ENCODE measurements at places on chromosomes 16 and 17.

DNA sequence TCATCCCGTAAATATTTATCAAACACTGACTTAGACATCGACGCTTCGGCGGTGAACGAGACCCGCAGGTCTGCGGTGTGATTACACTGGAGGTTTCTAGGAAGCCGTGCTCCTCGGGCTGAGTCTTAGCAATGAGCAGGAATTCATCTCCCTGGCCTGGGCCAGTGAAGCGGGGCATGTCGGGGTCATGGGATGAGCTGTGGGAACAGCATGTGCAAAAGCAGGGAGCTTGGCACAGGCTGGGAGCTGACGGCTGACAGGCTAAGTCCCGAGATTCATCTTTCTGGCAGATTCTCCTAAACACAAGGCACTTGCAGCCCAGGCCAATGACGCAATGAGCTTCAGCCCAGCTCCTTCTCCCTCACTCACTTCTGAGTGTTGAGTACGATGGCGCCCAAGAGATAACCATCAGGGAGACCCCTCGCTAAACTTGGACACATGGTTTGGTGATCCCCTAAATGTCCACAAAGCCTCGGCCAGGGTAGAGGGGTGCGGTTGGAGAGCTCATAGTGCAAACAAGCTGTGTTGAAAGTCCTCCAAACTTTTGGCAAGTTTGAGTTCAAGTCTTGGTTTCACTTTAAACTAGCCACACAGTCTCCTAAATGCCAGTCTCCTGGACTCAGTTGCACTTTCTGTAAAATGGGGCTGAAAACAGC, 12.8 kb downstream of the CRISPLD2 start:
- no peak for DNase-seq

GRCh38 chr16:15610369-15610871, 32.5 kb downstream of the MARF1 start:
- no peak for DNase-seq

DNA sequence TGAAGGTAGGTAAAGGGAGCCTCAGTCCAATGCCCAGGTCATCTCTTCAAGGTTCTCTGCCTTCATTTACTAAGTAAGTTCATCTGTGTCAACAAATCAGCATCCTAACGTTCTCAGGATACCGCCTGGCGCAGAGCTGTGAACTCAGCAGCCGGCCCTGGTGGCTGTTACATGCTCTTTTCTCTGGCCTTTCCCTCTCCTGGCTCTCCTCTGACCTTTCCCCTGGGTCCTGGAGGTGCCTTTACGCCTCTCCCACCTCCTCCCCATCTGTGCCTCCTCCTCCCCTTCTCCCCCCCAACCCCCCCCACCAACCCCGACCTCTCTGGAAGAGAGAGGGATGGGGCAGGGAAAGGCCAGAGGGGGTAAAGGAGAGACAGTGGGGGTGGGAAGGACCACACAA, 19.5 kb downstream of the COTL1 start:
- DNase-seq = no peak

DNA sequence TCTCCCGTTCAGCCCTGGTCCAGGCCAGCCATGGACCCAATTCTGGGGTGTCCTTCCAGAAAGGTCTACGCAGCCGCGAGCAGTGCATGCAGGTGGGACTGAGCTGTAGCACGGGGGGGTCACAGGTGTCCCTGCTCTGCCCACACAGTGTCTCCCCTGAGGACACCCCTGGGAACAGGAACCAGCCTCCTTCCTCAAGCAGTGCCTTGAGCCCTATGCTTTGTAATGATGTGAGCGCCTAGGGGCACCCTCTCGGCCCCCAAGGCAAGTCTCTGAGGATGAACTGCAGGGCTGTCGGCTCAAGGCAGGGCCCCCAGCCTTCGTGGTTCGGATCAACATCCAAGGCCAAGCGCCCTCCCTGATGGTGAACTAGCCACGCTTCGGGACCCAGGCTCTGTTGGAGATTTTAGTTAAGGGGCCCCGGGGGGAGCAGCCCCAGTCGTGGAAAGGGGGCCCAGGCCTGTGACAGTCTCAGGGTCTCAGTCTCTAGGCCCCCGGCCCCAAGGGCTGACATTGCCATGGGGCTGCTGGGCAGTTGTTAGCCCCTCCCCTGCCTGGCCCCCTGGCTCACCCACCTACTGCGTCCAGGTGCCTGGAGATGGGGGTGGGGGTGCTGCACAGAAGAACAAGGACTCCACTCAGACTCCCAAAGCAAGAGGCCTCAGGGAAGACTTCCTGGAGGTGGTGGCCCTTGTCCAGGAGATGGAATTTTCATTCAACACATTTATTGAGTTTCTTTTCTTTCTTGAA, 2.3 kb downstream of the IL17C start:
- DNase-seq = no peak

DNA sequence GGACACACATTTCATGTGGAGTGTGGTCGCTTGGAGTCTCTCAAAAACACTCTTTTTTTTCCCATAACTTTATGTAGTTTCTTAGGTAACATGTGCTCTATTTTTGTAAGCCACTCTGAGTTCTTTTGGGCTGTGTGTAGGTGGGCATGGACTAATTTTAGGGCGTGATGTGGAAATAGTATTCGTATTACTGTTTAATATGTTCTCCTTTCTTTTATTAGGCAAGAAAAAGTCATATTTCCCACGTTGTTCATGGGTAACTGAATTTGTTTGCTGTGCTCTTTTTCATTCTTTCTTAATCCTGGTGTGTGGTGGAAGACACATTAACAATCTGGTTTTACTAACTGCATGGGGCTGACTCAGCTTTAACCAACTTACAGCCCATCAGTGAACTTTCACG, 27.4 kb downstream of the NDEL1 start:
- no peak for DNase-seq

DNA sequence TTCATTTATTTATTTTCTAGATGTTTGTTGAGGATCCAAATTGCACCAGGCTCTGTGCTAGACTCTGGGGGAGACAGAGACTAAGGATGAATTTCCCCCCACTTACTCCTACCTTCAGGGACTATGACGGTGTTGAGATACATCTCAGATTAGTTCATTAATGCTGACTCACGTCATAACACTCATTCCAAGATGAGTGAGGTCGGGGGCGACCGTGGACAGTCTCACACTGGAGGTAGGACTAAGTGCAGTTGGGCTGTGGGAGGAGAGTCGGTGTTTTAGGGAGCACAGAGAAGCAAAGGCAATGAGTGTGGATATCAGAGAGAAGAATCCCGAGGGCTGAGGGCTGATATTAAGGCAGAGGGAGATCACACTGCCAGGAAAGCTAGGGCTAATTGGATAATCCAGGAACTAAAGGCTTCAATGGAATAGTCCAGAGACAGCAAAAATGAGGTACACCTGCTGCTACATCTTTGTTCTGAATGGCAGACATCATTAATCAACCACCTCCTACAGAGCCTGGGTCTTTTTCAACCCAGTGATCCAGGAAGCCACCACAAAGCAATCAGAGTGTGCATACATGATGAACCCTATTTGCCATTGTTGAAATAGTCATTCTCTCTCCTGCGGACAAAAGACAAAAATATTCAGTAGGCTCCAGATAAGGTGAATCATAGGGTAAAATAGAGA, 38.6 kb upstream of the CACNG4 start:
- no peak for DNase-seq

DNA sequence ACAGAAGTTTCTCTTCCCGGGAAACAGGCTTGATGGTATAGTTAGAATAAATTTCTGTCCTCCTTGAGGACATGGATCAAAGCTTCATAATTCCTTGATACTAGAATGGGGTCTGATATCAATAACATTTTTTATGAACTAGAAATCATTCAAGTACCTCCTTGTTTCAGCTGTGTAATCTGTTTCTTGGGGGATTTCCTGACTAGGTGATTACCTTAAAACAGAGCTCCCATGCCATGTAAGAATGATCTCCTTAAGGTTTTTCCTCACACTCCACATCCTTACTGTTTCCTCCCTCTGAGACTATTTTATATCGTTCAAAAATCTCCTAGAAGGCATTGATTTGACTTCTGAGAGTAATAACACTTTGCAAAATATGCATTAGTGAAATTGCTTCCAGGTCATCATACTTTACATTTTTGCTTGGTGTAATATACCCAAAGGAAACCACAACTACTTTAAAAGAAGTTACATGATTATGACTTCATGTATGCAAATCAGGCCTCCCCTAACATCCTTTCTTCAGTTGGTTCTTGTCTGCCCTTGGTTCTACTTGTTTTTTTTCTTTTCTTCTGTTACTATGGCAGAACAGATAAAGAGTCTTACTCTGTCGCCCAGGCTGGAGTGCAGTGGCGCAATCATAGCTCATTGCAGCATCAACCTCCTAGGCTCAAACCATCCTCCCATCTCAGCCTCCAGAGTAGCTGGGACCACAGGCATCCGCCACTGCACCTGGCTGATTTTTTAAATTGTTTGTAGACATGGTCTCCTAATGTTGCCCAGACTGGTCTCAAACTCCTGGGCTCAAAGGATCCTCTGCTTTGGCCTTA, 388.8 kb downstream of the ZFHX3 start:
- DNase-seq = no peak

GRCh38 chr16:30758988-30759491, 2.8 kb downstream of the CFAP119 start:
- no peak for DNase-seq

DNA sequence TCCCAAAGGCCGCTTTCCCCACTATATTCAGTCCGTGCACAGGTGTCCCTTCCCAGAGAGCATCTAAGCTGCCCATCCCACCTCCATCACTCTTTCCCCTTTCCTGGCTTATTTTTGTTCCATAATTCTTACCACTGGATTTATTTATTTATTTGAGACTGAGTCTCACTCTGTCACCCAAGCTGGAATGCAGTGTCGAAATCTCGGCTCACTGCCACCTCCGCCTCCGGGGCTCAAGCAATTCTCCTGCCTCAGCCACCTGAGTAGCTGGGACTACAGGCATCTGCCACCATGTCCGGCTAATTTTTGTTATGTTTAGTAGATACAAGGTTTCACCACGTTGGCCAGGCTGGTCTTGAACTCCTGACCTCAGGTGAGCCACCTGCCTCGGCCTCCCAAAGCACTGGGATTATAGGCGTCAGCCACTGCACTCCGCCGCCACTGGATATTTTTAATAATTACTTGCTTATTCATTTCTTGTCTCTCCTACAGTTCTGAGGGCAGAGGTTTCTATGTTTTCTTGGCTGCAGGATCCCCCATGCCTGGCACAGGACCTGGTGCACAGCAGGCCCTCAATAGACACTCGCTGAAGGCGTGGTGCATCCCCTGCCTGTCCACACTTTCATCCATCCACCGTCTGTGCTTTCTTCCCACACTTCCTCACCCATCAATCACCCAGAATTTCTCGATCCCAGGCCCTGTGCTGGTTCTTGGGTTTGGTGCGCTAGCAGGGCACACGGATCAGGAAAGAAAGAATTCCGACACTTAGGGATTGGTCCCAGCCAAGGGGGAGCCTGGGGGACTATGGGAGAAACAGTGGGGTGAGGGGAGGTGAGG, 9.9 kb upstream of the ADGRG1 start:
- DNase-seq = no peak

- no peak for DNase-seq
These were observed 21.0 kb upstream of the FMNL1 start for GRCh38 chr17:45200701-45201100.

- no peak for DNase-seq
These were observed 101.3 kb downstream of the MRM1 start for GRCh38 chr17:36702636-36703035.

- DNase-seq = no peak
These were observed 92.9 kb downstream of the RGS9 start for GRCh38 chr17:65230040-65230439.

DNA sequence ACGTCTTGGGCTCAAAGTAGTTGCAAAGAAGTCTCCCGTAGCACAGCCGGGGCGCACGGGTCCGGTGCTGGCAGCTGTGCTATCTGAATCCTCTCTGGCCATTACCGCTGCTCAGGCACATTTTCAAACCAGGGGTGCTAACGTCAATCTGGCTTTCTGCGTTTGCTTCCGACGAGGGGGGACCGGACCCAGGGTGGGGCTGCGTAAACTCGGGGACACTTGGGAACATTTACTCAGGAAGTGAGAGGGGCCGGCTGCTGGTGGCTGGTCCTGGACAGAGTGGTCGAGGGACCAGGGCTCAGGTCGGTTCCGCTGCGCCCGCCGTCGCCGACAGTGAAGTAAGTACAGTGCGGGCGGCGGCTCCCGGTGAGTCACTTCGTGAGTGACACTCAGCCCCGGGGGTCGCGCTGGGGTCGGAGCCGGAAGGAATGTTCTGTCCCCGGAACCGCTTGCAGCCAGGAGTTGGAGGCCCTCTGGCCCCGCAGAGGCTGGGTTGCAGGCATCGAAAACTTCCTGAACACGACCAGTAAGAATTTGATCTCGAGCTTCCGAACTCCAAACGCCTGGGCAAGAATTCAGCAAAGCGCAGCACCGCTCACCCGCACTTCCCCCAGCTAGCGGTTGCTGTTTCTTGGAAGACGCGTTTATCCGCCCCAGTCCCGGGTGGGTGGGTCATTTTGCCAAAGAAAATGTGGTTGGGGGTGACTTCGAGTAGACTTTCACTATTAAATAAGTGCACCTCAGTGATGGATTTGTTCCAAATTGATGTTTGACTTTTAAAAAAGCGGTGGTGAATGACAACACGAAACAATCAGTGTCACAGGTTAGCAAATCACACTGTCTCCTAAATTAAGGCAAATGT, 1.4 kb upstream of the HS3ST3B1 start:
- DNase-seq = no peak

GRCh38 chr16:22073350-22073749, 19.0 kb upstream of the VWA3A start:
- DNase-seq = no peak

DNA sequence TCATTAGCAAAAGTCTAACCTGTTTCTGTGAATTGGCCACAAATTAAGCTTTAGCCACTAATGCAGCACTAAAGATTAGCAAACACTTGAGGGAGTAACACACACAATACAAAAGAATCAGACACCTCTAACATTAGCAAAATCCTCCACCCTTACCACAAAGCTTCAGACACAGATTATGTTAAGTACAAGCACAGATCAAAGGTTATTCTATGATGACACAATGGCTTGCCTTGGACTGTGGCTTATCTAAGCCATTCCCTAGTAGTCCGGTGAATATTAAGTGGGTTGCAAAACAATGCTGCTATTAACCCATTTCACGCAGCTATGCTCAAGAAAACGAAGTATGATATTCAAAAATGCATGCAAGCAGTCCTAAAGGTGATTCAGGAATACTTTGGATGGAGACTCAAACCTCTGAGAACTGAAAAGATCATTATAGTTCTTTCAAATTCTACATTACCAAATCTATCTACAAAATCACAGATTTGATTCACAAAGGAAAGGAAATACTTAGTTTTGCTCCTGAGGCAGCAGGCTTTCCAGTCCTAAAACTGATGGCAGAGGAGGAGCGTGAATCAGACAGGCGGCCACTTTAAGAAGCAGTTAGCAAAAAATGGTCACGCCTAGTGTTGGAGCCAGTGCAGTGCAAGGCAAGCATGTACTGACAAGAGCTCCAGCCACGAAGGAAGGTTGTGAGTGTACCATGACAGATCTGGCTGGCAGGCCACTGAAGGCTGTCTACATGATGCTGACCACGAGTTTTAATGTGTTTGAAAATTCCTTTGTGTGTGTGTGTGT, 67.2 kb downstream of the PARN start:
- no peak for DNase-seq

- no peak for DNase-seq
These were observed 130.1 kb upstream of the TMEM97 start for GRCh38 chr17:28188841-28189263.

- no peak for DNase-seq
These were observed 5.2 kb downstream of the SNX20 start for GRCh38 chr16:50675686-50676610.

- DNase-seq = no peak
These were observed 6.3 kb upstream of the HOXB2 start for GRCh38 chr17:48551214-48551555.

- DNase-seq = no peak
These were observed 3.7 kb downstream of the VAMP2 start for GRCh38 chr17:8159032-8159400.

GRCh38 chr16:4481963-4482362, 5.8 kb downstream of the HMOX2 start:
- DNase-seq = no peak

Measured in CD4-positive, alpha-beta T cell treated with Interleukin-4 for 4 hours (primary cell).